ENCODE measurements at places on chromosomes 16 and 17. TPM values are rescaled to one million over a fixed set of nuclear protein-coding genes. Genes with fewer than 3 reads are reported as not detected.

NOD2 gene
- total RNA-seq: 0.52 TPM

SMIM22 gene
- not detected for total RNA-seq

IRX3 gene
- total RNA-seq: 94.4 TPM

MYO1C gene
- 150 TPM for total RNA-seq

CDH3 gene
- 0.08 TPM for total RNA-seq

NPIPB9 gene
- not detected for total RNA-seq

- peaks cover 5% of the 10 kb centered on the region for H3K36me3 ChIP-seq
- H3K4me1 ChIP-seq: peaks cover 72% of the 10 kb centered on the region
- no peaks in the 10 kb centered on the region for H3K27me3 ChIP-seq
Observed at GRCh38 chr17:29624586-29624985, 1.9 kb upstream of the CORO6 start.

GRCh38 chr16:4529085-4530060, 9.2 kb downstream of the CDIP1 start:
- H3K27ac ChIP-seq: peak overlapping the region; percentile 27
- no peak for DNase-seq
- peaks cover 76% of the 10 kb centered on the region for H3K4me1 ChIP-seq

- no peak overlapping the region for H3K4me3 ChIP-seq
- H3K27me3 ChIP-seq: no peaks in the 10 kb centered on the region
Observed at GRCh38 chr16:73743665-73744496, 552.7 kb upstream of the PSMD7 start.

- H3K4me3 ChIP-seq: no peak overlapping the region
- H3K4me1 ChIP-seq: peaks cover 41% of the 10 kb centered on the region
- H3K27ac ChIP-seq: peak overlapping the region; percentile 66
- no peaks in the 10 kb centered on the region for H3K36me3 ChIP-seq
- no peak for DNase-seq
Observed at GRCh38 chr16:9372934-9373890, 281.8 kb downstream of the HAPSTR1 start.

- H3K4me1 ChIP-seq: peaks cover 98% of the 10 kb centered on the region
- H3K36me3 ChIP-seq: peaks cover 4% of the 10 kb centered on the region
- peak; percentile 29 for DNase-seq
Observed at GRCh38 chr17:64332502-64332901, 58.2 kb downstream of the PECAM1 start.

DNA sequence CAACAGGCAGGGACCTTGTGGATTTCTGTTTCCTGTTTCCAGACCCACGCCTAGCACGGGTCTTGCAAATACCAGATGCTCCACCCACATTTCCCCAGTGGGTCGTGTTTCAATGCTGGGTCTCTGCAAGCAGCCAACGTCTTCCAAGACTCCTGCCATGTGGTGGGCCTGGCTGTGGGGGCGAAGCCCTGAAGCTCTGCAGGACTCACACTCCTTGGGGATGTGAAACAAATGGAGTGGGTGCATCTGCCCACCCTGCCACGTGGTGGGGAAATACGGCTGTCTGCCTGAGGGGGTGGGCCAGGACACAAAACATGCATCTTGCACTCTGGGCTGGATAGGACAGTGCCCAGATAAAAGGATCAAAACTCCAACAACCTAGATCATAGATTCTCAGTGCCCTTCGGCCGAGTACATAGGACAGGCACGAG, 32.6 kb downstream of the FA2H start:
- peaks cover 58% of the 10 kb centered on the region for H3K27me3 ChIP-seq
- no peak overlapping the region for H3K4me3 ChIP-seq
- no peaks in the 10 kb centered on the region for H3K4me1 ChIP-seq
- no peak for DNase-seq
- no peak overlapping the region for H3K27ac ChIP-seq

GRCh38 chr17:7139400-7139799, 24.8 kb upstream of the ASGR2 start:
- H3K27me3 ChIP-seq: peaks cover 95% of the 10 kb centered on the region
- H3K36me3 ChIP-seq: no peaks in the 10 kb centered on the region
- DNase-seq: no peak
- no peak overlapping the region for H3K27ac ChIP-seq
- no peak overlapping the region for H3K4me3 ChIP-seq
- H3K4me1 ChIP-seq: peaks cover 6% of the 10 kb centered on the region

DNA sequence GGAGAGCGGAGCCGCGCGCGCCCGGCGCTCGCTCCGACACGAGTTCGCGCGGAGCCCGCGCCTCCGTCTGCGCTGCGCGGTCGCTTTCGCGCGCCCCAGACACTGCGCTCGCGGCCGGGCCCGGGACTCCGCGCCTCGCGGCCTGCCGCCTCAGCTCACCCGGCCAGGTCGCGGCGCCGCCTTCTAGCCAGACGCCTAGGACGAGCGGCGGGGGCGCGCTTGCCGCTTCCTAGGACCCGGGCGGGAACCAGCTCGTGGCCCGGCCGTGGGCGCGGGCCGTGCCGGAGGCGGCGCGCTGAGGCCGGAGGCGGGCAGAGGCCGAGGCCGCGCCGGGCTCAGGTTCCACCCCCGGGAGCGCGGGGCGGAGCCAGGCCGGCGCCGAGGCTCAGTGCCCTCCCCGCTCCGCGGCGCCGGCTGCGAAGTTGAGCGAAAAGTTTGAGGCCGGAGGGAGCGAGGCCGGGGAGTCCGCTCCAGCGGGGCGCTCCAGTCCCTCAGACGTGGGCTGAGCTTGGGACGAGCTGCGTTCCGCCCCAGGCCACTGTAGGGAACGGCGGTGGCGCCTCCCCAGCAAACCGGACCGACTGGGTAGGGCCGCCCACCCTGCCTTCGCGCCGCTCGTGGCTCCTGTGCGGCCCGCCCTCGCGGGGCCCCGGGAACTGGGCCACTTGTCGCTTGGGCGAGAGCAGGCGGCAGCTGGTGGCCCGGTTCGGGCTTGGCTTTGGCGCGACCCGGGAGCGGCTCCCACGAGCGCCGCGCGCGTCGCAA, at the start of gene SPHK1:
Gene SPHK1 (plus strand): TSS at position 388 of the 765 bp plus-strand sequence. CDS start 1,036 bp downstream, outside the sequence.
- H3K27ac ChIP-seq: peak within 1 kb of the TSS; percentile 89
- peak; percentile 78 for DNase-seq
- H3K27me3 ChIP-seq: no peaks in the 10 kb centered on the region
- H3K4me3 ChIP-seq: peak within 1 kb of the TSS; percentile 75
- peaks cover 50% of the 10 kb centered on the region for H3K4me1 ChIP-seq
- H3K36me3 ChIP-seq: no peaks in the 10 kb centered on the region

GRCh38 chr16:50671644-50672260, 9.4 kb downstream of the SNX20 start:
- peaks cover 42% of the 10 kb centered on the region for H3K27me3 ChIP-seq
- peaks cover 12% of the 10 kb centered on the region for H3K4me1 ChIP-seq
- H3K36me3 ChIP-seq: peaks cover 7% of the 10 kb centered on the region
- no peak for DNase-seq

- no peak for DNase-seq
- no peaks in the 10 kb centered on the region for H3K4me1 ChIP-seq
- H3K4me3 ChIP-seq: no peak overlapping the region
- H3K27me3 ChIP-seq: peaks cover 47% of the 10 kb centered on the region
- no peak overlapping the region for H3K27ac ChIP-seq
Observed at GRCh38 chr17:50311112-50311460, 34.8 kb upstream of the XYLT2 start.

DNA sequence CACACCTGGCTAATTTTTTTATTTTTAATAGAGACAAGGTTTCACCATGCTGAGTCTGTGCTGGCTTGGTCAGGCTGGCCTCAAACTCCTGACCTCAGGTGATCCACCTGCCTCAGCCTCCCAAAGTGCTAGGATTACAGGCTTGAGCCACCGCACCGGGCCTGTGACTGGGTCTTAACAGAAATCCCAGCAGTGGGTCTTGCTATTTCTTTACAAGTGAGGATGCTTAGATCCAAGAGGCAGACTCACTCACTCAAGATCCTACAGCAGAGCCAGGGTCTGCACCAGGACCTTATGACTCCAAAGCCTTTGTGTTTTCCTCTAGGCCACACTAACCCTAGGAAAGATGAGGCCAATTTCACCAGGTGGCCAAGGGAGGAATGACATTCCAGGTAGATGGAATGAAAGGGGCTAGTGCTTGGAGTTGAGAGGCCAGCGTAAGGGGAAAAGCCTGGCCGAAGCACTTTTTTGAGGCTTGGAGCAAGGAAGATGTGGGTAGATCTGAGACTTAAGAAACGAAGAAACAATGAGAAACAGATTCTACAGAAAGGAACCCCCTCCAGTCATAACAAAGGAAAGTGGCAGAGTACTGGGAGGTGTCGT, 5.7 kb upstream of the STAT5A start:
- H3K36me3 ChIP-seq: no peaks in the 10 kb centered on the region
- H3K4me3 ChIP-seq: no peak overlapping the region
- H3K27me3 ChIP-seq: no peaks in the 10 kb centered on the region
- peaks cover 13% of the 10 kb centered on the region for H3K4me1 ChIP-seq

DNA sequence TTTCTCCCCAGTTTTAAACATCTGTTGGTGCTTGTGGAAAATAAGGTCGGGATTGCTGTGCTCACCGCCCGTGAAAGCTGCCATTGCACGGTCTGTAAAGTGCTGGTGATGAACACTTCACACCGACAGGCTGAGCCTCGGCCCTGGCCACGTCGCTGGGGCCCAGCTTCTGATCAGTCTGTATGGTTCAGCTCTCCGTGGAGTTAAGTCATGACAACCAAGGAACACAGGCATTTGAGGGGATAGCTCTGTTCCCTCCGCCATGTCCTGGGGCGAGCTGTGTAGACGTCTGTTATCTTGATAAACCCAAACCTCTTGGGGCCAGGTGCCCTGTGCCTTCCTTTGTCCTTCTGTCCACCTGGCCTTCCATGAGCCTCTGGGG, 110.6 kb downstream of the METRNL start:
- no peak overlapping the region for H3K4me3 ChIP-seq
- no peak for DNase-seq
- peak overlapping the region; percentile 40 for H3K27ac ChIP-seq
- H3K27me3 ChIP-seq: no peaks in the 10 kb centered on the region
- peaks cover 24% of the 10 kb centered on the region for H3K4me1 ChIP-seq

GRCh38 chr17:71866095-71866494, 254.7 kb upstream of the SOX9 start:
- H3K27me3 ChIP-seq: peaks cover 6% of the 10 kb centered on the region
- no peak for DNase-seq
- H3K27ac ChIP-seq: no peak overlapping the region

DNA sequence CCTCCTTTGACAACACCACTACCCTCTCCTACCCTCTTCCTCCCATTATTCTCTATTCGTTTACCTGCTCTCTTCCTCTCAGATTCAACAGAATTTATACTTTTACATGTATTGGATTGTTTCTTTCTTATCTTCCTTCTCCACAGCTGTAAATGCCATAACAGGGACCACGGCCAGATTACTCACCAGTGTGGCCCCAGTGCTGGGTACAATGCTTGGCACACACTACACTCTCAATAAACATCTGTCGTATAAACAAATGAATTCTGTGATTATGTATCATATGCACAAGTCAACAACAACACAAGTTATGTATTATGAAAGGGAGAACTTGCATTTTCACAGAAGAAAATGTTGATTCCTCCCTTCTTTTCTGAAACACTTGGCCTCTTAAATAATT, 20.0 kb downstream of the AARSD1 start:
- H3K4me3 ChIP-seq: no peak overlapping the region
- no peak for DNase-seq
- no peak overlapping the region for H3K27ac ChIP-seq
- H3K27me3 ChIP-seq: no peaks in the 10 kb centered on the region

DNA sequence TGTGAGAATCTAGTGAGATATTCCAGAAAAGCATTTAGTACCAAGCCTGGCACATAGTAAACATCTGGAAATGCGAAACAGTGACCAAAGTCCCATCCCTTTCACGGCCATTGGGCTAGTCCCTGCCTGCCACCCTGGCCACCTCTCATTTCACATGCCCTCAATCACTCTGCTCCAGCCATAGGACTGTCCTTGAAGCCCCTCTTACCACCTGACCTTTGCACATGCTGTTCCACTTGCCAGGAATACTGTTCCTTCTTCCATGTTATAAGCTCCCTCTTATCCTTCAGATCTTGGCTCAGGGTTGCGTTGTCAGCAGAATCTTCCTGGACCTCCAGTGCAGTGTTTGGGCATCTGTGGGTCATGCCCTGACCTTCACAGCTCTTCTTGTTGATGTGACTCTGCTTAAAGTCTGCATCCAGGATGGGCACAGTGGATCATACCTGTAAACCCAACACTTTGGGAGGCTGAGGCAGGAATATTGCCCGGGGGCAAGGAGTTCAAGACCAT, 2.1 kb downstream of the MYO15A start:
- H3K4me3 ChIP-seq: no peak overlapping the region
- no peaks in the 10 kb centered on the region for H3K27me3 ChIP-seq
- H3K4me1 ChIP-seq: no peaks in the 10 kb centered on the region
- no peak overlapping the region for H3K27ac ChIP-seq
- no peak for DNase-seq
- peaks cover 12% of the 10 kb centered on the region for H3K36me3 ChIP-seq

DNA sequence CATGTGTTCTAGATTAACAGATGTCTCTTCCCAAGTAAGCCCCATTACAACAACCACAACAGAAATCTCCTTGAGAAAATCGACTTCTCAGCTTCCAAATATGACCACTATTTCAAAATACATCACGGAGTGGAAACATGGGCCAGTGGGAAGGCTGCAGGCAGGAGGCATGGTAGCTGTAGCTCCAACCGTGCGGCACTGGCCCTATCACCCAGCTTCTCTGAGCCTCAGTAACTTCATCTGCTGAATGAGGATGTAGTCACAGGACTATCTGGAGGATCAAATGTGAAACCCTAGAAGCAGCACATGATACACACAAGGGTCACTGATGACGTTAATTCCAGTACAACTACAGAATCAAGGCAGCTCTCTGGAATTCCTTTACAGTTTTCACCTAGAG, 112.2 kb downstream of the VPS53 start:
- no peak for DNase-seq
- H3K4me3 ChIP-seq: no peak overlapping the region
- no peaks in the 10 kb centered on the region for H3K27me3 ChIP-seq
- peaks cover 25% of the 10 kb centered on the region for H3K36me3 ChIP-seq
- peaks cover 16% of the 10 kb centered on the region for H3K4me1 ChIP-seq
- H3K27ac ChIP-seq: no peak overlapping the region

DNA sequence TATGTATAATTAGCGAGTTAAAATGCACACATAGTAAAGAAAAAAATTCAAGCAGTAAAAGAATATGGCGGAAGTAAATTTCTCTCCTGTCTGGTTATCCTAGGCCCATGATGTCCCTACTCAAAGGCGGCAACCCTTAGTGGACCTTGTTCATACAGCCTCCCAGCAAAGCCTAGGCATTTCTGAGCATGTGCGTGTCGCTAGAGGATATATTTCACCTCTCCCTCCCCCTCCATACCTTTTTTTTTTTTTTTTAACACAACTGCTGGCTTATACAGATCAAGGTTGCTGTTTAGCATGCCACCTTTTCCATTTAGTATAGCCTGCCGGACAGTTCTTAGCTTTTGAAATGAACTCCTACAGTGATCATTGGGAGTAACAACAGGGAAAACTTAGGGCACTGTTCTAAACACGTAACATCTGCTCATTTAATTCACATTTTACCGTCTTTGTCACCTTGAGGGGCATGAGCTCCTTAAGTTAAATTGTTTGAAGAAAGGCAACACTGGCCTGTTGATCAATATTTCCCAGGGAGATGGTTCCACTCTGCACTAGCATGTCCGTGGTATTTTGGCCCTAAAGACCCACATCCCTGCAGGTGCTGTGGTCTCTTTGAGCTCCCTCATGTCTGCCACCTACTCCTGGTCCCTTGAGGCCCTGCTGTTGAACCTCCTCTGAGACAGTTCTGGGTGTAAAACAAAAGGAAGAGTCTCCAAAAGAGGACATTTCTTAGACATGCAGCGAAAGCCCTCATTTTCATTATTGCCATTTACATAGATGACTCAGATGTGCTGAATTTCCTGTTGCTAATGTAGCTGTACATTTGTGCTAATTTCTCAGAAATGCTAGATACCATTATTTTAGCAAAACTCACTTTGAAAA, 4.1 kb upstream of the TNFRSF13B start:
- no peaks in the 10 kb centered on the region for H3K36me3 ChIP-seq
- no peak for DNase-seq
- H3K4me3 ChIP-seq: no peak overlapping the region
- H3K27ac ChIP-seq: no peak overlapping the region
- H3K4me1 ChIP-seq: no peaks in the 10 kb centered on the region
- H3K27me3 ChIP-seq: peaks cover 37% of the 10 kb centered on the region

Measured in left ventricle myocardium inferior (tissue), 1 donor.